Naive B cell (primary cell): ENCODE measurements at places on chromosomes 4 and X. TPM values are rescaled to one million over a fixed set of nuclear protein-coding genes. Genes with fewer than 3 reads are reported as not detected.

RENBP gene
- polyA plus RNA-seq = 3.8 TPM

- H3K4me3 ChIP-seq = no peak overlapping the region
- H3K27ac ChIP-seq = no peak overlapping the region
- no peak for DNase-seq
- peaks cover 3% of the 10 kb centered on the region for H3K36me3 ChIP-seq
Measured at GRCh38 chr4:129899849-129900248, 803.9 kb downstream of the C4orf33 start.

ABCG2 gene
- polyA plus RNA-seq = 1.1 TPM

TEX13C gene
- polyA plus RNA-seq = not detected

DNA sequence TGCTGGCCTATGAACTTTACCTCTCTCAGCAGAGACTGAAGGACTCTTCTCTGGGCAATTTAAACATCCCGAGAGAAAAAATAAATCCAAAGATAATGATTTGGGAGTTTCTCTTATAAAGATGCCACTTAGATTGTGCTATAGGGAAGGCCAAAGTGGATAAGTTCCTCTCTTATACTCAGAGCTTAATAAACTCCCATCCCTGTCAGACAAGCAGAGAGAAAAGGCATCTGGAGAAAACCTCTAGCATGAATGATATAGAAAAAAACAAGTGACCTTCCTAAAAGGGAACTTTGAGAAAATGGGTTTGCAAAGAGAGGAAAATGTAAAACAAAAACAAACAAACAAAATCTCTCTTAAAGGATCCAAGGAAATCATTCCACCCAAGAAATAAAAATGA is 199.4 kb downstream of the PALLD start:
- H3K27ac ChIP-seq = no peak overlapping the region
- no peak for DNase-seq
- H3K27me3 ChIP-seq = peaks cover 6% of the 10 kb centered on the region
- no peaks in the 10 kb centered on the region for H3K4me1 ChIP-seq
- no peaks in the 10 kb centered on the region for H3K36me3 ChIP-seq

NCAPG gene
- not detected for polyA plus RNA-seq

BGN gene
- not detected for polyA plus RNA-seq

- no peak for DNase-seq
- H3K36me3 ChIP-seq = peaks cover 6% of the 10 kb centered on the region
- no peak overlapping the region for H3K4me3 ChIP-seq
- no peaks in the 10 kb centered on the region for H3K4me1 ChIP-seq
Measured at GRCh38 chrX:77298790-77299189, 148.4 kb upstream of the FGF16 start.

PPEF1 gene
- not detected for polyA plus RNA-seq

- no peak overlapping the region for H3K27ac ChIP-seq
- no peaks in the 10 kb centered on the region for H3K27me3 ChIP-seq
- no peak overlapping the region for H3K4me3 ChIP-seq
- no peaks in the 10 kb centered on the region for H3K4me1 ChIP-seq
Measured at GRCh38 chr4:76106442-76106841, 31.9 kb downstream of the ART3 start.

DNA sequence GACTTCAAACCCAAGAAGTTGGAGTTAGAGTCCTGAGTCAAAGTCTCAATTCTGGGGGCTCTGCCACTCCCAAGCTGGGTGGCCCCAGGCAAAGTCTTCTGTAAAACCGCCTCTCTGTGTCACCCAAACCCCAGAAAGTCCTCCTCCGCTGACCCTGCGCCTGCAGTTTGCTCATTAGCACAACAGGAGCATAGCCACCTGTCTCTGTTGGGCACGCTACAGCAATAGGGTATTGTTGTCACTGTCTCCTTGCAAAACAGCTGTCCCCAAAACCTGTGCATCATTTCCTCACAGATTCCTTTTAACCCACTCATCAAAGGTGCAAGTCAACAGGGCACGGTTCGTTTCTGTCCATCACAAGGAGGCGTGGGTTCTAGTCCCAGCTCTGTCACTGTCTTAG is 8.0 kb upstream of the DGAT2L6 start:
- no peak overlapping the region for H3K4me3 ChIP-seq
- DNase-seq = no peak

LYAR gene
- 18.3 TPM for polyA plus RNA-seq

CPE gene
- not detected for polyA plus RNA-seq

DNA sequence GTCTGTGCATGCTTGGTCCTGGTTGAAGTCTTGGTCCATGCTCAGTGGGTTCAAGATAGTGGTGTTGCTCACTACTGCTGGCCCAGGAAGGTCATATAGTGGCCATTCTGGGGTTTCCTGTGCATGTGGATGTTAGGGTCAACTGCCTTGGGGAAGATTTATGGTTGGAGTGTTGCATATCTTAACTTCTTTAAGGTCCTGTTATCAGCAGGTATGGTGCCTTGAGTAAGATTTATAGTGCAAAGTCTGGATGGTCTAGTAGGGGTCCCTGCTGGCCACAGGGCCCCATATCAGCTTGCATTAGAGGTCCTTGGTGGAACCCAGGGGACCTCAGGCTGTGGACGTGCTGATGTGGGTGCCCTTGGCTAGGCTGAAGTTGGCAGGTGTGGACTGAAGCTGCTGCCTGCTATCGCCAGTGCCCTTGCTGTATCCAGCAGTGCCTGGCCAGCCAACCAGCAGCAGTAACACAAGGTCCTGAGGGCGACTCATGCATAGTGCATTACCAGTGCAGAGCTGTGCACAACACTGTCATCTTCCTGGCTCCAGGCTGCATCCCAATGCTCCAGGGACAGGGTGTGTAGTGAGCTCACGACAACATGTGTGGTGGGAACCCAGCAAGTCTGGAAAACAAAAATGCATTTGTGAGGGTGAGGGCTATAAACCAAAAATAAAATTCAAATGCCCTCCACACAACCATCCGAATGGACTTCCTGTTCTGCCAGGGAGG is 61.0 kb downstream of the BEX3 start:
- no peak for DNase-seq
- H3K4me3 ChIP-seq = no peak overlapping the region
- H3K27me3 ChIP-seq = no peaks in the 10 kb centered on the region
- H3K36me3 ChIP-seq = no peaks in the 10 kb centered on the region
- no peaks in the 10 kb centered on the region for H3K4me1 ChIP-seq

- no peak overlapping the region for H3K27ac ChIP-seq
- no peak overlapping the region for H3K4me3 ChIP-seq
- DNase-seq = no peak
- H3K4me1 ChIP-seq = no peaks in the 10 kb centered on the region
Measured at GRCh38 chrX:103615781-103616371, 8.1 kb downstream of the TCEAL3 start.

- H3K36me3 ChIP-seq = no peaks in the 10 kb centered on the region
- peak overlapping the region; percentile 38 for H3K4me3 ChIP-seq
- H3K4me1 ChIP-seq = peaks cover 32% of the 10 kb centered on the region
- DNase-seq = peak; percentile 56
- H3K27me3 ChIP-seq = no peaks in the 10 kb centered on the region
Measured at GRCh38 chr4:184854673-184855072, 28.9 kb upstream of the ACSL1 start.

DNA sequence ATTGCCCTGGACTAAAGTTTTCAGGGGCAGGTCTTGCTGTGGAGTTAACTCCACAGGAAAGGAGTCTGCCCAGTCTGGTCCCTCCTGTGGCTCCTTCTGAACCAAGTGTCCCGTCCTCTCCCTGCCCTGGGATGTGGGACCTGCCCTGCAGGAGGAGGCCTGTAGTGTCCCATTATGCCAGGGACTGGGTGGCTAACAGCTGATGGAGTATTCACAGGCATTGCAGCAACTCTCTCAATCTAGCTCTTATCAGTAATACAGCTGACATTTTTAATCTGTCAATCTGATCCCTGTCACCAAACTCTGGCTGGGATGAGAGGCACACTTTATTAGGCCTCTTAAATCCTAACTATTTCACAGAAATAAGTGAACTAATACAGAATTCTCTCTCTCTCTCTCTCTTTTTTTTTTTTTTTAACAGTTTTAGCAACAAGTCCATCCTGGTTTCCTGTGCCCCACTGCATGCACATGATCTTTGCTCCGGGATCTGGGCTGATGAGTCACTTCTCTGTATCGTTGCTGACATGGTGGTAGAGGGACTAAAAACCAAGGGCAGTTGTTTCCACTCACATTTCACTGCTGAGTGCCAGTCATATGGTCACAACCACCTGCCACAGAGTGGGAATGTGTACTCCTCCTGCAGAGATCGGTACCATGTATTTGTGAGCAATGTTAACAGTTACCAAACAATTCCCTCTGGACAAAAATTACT is 39.1 kb downstream of the HAND2 start:
- H3K4me3 ChIP-seq = no peak overlapping the region
- H3K27me3 ChIP-seq = peaks cover 47% of the 10 kb centered on the region

- H3K4me3 ChIP-seq = no peak overlapping the region
- DNase-seq = no peak
- peaks cover 10% of the 10 kb centered on the region for H3K27me3 ChIP-seq
- no peak overlapping the region for H3K27ac ChIP-seq
Measured at GRCh38 chr4:84159762-84160161, 339.3 kb downstream of the NKX6-1 start.

- no peak for DNase-seq
- H3K27ac ChIP-seq = no peak overlapping the region
- H3K4me1 ChIP-seq = no peaks in the 10 kb centered on the region
- no peak overlapping the region for H3K4me3 ChIP-seq
- H3K27me3 ChIP-seq = no peaks in the 10 kb centered on the region
Measured at GRCh38 chrX:71637848-71638247, 19.5 kb upstream of the CXCR3 start.

RAB33A gene
- 2.0 TPM for polyA plus RNA-seq

RNF150 gene
- polyA plus RNA-seq = not detected

GRCh38 chrX:136728393-136728792 is 52.3 kb downstream of the ARHGEF6 start:
- no peak overlapping the region for H3K27ac ChIP-seq
- peaks cover 7% of the 10 kb centered on the region for H3K36me3 ChIP-seq
- no peak overlapping the region for H3K4me3 ChIP-seq
- peaks cover 17% of the 10 kb centered on the region for H3K4me1 ChIP-seq
- no peak for DNase-seq

- no peaks in the 10 kb centered on the region for H3K27me3 ChIP-seq
- no peak overlapping the region for H3K27ac ChIP-seq
- H3K4me3 ChIP-seq = no peak overlapping the region
- H3K4me1 ChIP-seq = peaks cover 30% of the 10 kb centered on the region
- no peaks in the 10 kb centered on the region for H3K36me3 ChIP-seq
Measured at GRCh38 chr4:78768452-78769180, 7.5 kb upstream of the BMP2K start.

GRCh38 chr4:48270951-48271473 is 1.4 kb upstream of the TEC start:
- no peak for DNase-seq
- H3K4me3 ChIP-seq = no peak overlapping the region
- H3K36me3 ChIP-seq = no peaks in the 10 kb centered on the region
- H3K27me3 ChIP-seq = peaks cover 4% of the 10 kb centered on the region
- peak overlapping the region; percentile 86 for H3K27ac ChIP-seq

HMX1 gene
- polyA plus RNA-seq = not detected

DNA sequence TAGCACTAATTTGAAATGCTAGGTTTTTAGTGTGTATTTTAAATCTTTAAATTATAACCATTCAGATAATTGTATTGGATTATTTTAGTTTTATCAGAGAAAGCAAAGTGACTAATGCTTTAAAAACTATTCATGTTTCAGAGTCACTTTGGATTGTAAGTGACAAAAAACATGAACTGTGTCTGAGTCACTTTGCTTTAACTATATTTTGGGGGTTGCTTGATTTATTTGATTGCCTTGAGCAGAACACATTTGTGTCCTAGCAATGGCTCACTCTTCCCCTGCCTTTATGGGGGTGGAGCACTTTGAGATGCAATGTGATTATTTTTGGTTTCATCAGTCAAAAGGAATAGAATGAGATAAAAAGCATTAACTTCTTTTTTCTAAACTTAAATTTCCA is 188.4 kb upstream of the ARX start:
- no peaks in the 10 kb centered on the region for H3K27me3 ChIP-seq
- DNase-seq = no peak
- no peak overlapping the region for H3K4me3 ChIP-seq
- H3K4me1 ChIP-seq = no peaks in the 10 kb centered on the region
- H3K36me3 ChIP-seq = no peaks in the 10 kb centered on the region

CCNQ gene
- polyA plus RNA-seq = 76.0 TPM

CABS1 gene
- not detected for polyA plus RNA-seq

DNA sequence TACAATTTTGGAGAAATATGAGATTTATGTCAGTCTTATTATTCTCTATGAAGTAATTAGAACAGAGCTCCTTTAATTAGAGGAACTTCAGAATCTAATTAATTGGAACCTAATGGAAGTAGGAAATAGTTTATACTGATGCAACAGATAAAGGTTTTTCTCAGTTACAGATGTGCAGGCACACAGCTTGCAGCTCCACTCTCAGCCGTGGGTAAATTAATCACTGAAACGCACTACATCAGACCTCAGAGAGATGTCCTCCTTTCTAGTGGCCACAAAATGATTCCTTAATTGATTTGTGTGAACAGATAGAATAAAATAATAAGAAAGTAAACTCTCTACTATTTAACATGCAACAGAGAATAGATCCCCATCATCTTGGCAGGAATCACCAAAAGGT is 21.5 kb upstream of the NPY2R start:
- H3K4me1 ChIP-seq = no peaks in the 10 kb centered on the region
- no peaks in the 10 kb centered on the region for H3K36me3 ChIP-seq
- no peaks in the 10 kb centered on the region for H3K27me3 ChIP-seq
- DNase-seq = no peak
- no peak overlapping the region for H3K27ac ChIP-seq
- no peak overlapping the region for H3K4me3 ChIP-seq

DNA sequence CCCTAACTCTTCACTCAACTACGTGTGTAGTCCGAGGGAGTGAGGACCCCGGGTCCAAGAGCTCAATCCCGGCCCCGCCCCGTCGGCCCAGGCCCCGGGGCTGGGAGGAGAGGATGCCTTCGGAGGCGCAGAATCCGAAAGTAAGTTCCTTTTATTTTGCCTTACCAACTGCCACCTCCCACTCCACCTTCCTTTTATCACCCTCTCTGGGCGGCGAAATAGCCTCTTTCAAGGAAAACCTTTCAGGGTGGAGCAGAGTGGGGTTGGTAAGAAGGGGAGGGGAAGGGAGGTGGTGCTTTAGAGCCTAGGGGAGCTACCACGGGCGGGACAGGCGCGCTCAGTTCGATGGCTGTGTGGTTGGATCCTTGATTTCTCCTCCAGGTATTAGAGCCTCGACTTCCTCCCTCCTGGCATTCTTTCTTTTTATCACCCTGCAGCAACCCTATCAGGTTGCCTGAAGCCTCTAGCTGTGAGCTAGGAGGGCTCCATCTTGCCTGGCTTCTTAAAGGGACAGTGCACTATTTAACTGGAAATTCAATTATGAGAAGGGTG is 191.2 kb downstream of the RRAGB start:
- DNase-seq = no peak
- H3K4me1 ChIP-seq = peaks cover 19% of the 10 kb centered on the region
- no peaks in the 10 kb centered on the region for H3K27me3 ChIP-seq
- no peaks in the 10 kb centered on the region for H3K36me3 ChIP-seq

DNA sequence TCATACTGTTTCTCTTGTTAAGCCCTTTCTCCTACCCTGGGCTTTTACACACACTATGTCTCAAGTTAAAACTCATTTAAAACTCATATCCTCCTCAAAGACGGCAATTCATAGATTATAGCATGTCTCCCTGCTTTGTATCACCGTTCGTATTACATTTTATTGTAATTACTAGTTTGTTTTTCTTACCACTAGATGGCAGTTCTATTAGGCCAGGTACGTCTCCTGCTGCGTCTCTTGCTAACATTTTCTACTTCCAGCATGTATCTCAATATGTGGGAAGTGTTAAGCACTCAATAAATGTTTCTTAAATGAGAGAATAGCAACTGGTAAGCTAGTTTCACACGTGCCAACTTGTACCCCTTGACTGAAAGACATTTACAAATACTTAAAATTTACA is 450.3 kb upstream of the PCDH7 start:
- no peak overlapping the region for H3K27ac ChIP-seq
- H3K27me3 ChIP-seq = no peaks in the 10 kb centered on the region
- H3K36me3 ChIP-seq = no peaks in the 10 kb centered on the region
- H3K4me3 ChIP-seq = no peak overlapping the region
